Activated CD4-positive, alpha-beta T cell treated with anti-CD3 and anti-CD28 coated beads, Interleukin-2, amount 50 U/mL, for 4 hours (primary cell): ENCODE measurements at places on chromosomes 7 and 10.

DNA sequence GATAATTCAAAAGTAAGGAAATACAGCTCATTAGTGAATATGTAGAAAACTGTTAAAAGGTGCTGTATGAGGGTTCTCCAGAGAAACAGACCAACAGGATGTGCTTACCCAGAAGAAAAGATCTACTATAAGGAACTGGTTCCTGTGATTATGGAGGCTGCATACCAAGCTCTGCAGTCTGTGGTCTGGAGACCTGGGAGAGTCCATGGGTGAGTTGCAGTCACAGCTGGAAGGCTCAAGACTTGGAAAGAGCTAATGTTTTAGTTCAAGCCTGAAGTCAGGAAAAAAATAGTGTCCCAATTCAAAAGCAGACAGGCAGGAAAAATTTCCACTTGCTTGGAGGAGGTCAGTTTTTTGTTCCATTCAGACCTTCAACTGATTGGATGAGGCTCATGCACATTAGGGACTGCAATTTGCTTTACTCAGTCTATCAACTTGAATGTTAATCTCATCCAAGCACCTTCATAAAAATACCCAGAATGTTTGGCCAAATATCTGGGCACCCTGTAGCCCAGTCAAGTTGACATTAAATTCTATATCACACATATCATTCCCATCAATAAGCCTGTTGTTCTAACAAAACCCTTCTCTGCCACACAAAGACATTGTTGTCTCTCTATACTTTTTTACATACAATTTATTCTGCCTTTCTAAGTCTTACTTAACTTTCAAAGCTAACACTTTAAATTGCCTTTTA lies 197.9 kb upstream of the KLF6 start:
- DNase-seq, result no peak

DNA sequence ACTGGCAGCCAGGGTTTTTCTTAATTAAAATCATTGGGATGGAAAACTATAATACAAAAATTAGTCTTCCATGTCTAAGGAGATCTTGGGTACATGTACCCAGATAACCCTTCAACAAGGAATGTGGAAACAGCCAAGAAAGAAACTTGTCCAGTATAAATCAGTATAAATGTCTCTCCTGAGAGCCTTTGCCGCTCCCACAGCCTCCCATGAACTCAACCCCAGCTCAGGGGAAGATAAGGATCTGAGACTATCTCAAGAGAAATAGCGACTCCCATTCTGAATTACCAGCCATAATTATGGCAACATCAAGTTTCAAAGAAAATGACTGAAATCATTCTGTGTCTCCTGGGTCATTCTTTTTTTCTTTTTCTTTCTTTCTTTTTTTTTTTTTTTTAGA lies 32.6 kb upstream of the AFAP1L2 start:
- DNase-seq, result no peak

DNA sequence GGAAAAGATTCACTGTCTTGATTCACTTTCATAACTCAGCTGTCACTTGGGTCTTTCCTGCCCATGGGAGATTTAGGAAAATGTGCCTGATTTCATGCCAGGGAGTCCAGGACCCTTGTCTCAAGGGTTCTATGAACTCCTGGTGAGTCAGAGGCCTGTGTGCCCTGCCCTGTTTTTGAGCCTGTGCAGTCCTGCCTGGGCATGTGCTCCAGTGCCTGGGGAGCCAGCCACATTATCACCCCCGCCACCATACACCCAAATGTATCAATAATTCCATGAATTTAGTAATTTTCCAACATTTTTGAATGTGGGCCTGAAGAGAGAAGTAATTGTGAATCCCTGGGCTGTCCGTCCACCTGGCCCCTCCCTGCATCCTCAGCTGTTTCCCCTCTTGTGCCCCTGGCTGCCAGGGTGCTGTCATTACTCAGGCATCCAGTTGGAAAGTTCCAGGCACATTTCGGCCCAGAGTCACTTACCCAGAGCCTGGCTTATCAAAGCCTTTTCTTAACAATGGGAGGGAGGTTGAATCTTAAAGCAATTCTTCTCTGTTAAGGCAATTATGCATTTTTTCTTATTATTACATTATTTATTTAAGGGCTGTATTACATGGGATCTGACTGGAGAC lies 287.8 kb upstream of the CDC14C start:
- no peak for DNase-seq

GRCh38 chr10:113319479-113319878 lies 233.4 kb upstream of the HABP2 start:
- no peak for DNase-seq

DNA sequence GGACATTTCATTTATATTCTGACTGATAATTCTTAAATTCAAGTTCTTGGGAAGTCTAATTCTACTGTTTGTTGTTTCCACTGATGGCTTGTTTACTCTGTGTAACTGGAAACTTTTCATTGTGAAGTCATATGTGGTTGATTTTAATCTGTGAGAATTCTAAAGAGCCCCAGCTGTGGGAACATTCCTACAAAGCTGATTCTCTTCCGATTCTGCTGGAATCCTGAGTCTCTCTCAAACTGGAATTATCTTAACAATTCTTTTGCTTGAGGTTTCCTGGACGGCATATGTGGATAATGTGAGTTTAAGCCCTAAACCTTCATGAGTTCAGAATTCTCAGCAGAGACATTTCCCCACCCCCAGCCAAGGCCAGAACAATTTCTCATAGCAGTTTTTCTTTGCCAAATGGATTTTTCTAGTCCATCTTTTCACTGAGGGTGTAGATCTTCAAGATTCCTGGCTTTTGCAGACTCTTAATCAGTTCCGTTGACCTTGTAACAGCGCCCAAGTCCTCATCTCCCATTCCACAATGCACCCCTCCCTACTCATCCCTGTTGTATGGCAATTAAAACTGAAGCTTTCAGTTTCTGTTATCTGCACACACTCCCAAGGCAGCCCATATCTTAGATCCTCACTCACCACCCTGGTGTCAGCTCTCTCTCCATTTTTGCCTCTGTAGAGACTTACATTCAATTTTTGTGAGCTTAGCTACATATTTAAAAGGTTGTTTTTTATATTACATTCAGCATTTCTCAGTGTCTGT lies 37.6 kb downstream of the GRM8 start:
- DNase-seq, result no peak
